Activated CD4-positive, alpha-beta T cell treated with anti-CD3 and anti-CD28 coated beads for 24 hours (primary cell): ENCODE measurements at places on chromosomes 5 and 9.

- no peak for DNase-seq
Observed at GRCh38 chr5:178349075-178349511, 116.5 kb upstream of the PHYKPL start.

DNA sequence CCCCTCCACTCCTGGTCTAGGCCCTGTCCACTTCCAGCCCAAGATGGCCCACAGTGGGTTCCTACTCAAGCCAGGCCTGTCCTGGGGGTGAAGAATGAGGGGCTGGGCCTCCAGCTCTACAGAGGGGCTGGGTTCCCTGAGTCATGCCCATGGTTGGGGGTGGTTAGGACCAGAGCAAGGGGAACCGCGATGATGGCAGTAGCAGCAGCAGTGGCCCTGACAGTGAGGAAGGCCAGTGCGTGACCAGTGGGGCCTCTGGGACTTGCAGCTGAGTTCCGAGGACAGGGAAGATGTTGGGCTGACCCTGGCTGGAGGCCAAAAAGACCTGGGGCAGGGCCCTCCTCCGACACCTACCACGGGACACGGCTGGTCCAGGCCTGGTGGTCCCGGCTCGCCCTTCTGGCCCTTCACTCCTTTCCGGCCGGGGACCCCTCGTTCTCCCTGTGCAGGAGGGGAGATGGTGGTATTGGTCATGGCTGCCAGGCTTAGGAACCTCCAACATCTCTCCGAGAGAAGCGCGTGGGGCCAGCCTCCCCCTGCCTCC lies 9.2 kb upstream of the PHYKPL start:
- no peak for DNase-seq

- DNase-seq: peak; percentile 65
Observed at GRCh38 chr9:98192503-98193335, at the start of gene CORO2A. CORO2A (minus strand) TSS chr9:98192637; CDS start chr9:98157660, 34,977 bp downstream.

DNA sequence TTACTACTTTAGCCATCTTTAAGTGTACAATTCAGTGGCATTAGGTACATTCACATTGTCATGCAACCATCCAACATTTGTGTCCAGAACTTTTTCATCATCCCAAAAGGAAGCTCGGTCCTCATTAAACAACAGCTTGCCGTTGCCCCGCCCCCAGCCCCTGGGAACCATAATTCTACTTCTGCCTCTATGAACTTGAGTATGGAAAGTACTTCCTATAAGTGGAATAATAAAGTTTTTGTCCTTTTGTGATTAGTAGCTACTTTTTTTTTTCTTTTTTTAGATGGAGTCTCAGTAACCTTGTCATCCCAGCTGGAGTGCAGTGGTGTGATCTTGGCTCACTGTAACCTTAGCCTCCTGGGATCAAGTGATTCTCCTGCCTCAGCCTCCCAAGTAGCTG lies 5.0 kb downstream of the GBGT1 start:
- DNase-seq: no peak

DNA sequence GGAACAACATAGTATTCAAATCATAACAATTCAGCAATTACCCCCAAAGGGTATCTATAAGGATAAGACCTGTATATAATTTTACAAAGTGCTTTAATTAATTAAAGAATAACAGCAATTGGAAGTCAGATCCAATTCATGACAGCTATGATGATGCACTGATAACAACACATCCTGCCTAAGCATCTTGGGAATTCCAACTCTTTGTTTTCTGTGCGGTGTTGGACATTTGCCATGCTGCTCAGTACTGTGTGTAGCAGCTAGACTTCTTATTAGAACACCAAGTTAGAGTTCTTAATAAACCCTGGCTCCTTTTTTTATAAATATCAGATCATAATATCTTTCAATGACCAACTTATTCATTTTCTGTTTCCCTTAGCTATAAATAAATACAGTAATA lies 209.0 kb downstream of the SEC61B start:
- no peak for DNase-seq

DNA sequence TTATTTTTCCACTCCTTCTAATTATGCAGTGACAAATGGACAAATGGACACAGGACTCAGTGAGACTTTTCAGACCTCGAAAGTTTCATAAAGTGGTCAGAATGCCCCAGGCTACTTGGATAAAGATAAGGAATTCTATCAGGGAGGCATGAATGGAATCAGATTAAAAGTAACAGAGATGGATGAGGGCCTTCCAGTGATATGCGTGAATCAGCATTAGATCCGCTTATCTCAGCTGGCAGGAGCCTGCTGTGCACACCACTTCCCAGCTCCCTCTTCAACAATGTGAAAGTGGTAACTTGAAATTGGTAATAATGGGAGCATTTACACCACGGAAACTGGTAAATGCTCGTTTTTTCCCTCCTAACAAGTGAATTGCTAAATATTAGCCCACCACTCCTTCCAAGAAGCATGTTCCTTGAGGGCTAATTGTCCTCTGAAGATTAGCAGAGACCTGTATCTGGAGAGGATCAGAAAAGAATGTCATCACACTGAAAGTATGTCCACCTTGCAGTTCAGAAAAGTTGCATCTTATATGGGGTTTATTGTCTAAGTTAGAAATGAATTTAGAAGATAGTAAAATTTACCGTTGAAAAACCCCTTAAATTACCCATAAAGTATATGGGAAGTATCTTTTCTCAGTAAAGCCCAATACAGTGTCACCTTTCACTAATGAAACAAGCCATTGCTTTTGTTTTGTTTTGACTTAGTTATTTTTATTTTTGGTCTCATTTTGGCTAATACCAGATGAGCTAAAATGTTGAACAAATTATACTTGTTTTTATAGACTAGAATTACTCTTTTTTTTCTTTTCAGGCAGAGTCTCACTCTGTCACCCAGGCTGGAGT lies 125.3 kb downstream of the DPYSL3 start:
- DNase-seq: no peak

- no peak for DNase-seq
Observed at GRCh38 chr5:100761192-100761591, 141.9 kb downstream of the ST8SIA4 start.

DNA sequence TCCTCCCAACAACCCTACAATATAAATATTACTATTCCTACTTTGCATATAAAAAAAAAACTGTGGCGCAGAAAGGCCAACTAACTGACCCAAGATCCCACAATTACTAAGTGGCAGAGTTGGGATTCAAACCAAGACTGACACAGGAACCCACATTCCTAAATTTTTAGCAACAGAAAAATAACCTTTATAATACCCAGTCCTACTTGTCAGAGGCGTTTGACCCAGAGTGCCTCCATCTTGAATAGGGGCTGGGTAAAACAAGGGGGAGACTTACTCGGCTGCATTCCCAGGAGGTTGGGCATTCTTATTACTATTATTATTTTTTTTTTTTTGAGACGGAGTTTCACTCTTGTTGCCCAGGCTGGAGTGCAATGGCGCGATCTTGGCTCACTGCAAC lies 2.0 kb upstream of the SLC30A5 start:
- DNase-seq: no peak

- DNase-seq: no peak
Observed at GRCh38 chr5:139414581-139415130, 10.8 kb upstream of the SPATA24 start.

DNA sequence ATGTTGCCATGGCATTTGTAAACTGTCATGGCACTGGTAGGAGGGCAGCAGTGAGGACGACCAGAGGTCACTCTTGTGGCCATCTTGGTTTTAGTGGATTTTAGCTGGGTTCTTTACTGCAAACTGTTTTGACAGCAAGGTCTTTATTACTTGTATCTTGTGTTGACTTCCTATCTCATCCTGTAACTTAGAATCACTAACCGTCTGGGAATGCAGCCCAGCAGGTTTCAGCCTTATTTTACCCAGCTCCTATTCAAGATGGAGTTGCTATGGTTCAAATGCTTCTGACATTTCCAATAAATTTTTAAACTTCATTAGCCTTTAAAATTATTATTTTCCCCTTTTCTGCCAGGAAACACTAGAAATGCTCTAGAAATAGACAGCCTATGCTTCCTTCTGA lies 839.1 kb downstream of the NR2F1-AS1 start:
- DNase-seq: no peak

DNA sequence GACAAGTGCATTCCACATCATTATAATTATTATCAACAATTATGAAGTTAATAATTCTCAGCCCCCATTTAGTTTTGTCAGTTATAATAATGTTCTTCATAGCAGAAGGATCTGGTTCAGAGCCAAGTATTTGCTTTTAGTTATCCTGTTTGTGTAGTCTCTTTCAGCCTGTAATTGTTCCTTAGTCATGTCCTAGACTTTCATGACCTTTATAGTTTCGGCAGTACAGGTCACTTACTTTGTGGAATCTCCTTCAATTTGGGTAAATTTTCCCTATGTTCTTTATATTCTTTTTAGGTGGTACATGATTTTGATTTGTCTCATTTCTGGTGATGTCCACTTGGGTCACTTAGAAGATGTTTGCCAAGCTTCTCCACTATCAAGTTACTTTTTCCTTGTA lies 34.3 kb downstream of the UBE2R2 start:
- no peak for DNase-seq

GRCh38 chr9:91315191-91315590 lies 46.5 kb downstream of the AUH start:
- no peak for DNase-seq

DNA sequence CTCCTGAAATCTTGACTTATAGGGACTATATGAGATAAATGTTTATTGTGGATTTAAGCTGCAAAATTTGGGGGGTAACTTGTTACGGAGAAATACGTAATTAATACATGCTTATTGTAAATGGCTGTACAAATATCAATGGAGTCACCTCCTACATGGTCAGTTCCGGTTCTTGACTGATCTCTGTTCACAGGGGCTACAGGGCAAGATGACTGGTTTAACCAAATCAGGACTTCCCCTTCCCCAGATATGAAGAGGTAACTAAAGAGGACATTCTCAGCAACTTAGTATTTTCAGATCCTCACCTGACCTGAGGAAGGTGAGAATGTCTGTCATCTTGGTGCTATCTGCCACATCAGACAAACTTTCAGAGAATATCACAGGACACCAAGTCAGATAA lies 54.7 kb downstream of the PTCD2 start:
- no peak for DNase-seq

GRCh38 chr5:15261269-15261995 lies 238.5 kb upstream of the FBXL7 start:
- no peak for DNase-seq

DNA sequence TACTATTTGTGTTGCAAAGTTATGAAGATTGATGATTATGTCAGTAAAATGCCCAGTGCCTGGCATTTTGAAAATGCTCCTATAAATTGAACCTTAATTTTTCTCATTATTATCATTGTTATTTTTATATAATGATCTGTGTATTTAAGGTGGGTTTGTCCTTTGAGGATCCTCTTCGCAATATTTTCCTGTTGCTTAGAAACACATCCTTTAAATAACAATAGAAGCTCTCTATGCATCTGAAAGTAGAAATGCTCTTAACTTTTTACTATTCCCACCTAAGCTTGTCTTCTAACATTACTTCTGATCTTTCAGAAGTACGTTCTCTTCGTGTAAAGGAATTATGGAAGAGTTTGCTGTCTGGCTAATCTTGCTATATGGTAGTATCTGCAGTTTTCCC lies 214.7 kb upstream of the TLX3 start:
- DNase-seq: no peak

- no peak for DNase-seq
Observed at GRCh38 chr5:137693307-137693950, 42.5 kb downstream of the KLHL3 start.

- peak; percentile 67 for DNase-seq
Observed at GRCh38 chr9:122099271-122099869, 6.3 kb upstream of the TTLL11 start.

- DNase-seq: no peak
Observed at GRCh38 chr9:116951588-116952435, 264.7 kb downstream of the TRIM32 start.

- no peak for DNase-seq
Observed at GRCh38 chr9:101601904-101602765, 7.4 kb upstream of the PPP3R2 start.

DNA sequence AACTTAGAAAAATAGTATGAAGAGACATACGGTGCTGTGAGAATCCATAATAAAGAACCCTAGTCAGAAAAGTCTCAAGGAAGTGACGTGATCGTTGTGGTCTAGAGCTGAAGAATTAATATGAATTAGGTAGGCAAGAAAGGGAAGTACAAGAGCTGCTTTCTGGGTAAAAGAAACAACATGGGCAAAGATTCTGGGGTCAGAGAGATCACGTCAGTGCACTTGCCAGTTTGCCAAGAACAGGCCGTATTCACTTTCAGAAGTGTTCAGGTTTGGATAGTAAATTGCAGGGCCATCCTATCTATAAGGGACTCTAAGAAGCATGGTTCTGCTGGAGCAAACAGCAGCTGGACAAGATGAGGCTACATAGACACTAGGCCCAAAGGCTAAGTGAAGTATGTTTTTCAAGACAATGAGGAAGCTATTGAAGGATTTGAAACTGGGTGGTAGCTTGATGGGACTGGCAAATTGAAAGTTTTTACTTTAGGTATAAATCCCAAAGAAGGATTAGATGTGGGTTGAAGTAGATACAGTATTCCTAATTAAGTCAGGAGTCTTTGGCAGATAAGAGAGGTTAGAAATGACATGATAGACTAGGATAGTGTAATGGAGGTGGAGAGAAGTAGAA lies 4.8 kb upstream of the CHD1 start:
- no peak for DNase-seq

GRCh38 chr5:54645882-54646355 lies 128.4 kb downstream of the SNX18 start:
- no peak for DNase-seq

DNA sequence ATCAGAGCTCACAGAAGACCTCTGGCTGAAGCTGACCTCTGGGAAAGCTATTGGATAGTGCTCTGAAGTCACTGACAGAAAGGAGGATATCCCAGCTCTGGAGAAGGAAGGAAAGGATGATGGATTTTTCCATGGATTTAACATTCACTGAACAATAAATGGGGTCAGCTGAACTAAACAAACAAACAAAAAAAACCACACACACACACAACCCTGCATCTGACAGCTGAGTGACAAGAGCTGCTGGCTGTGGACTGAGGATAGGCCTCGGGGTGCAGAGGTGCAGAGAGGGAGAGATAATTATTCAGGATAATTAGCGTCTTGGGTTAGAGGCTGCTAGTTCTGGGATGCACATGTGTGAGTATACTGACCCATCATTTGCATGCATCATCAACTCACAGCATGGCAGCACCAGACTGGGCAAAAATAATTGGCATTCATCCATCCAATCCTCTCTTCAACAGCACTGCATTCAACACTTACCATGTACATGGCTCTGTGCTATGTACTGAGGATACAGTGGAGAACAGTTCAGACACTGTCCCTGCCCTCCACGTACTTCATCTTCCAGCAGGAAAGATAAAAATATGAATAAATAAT lies 131.4 kb upstream of the TRIM32 start:
- DNase-seq: no peak

- no peak for DNase-seq
Observed at GRCh38 chr9:129285382-129285781, 107.3 kb upstream of the IER5L start.

DNA sequence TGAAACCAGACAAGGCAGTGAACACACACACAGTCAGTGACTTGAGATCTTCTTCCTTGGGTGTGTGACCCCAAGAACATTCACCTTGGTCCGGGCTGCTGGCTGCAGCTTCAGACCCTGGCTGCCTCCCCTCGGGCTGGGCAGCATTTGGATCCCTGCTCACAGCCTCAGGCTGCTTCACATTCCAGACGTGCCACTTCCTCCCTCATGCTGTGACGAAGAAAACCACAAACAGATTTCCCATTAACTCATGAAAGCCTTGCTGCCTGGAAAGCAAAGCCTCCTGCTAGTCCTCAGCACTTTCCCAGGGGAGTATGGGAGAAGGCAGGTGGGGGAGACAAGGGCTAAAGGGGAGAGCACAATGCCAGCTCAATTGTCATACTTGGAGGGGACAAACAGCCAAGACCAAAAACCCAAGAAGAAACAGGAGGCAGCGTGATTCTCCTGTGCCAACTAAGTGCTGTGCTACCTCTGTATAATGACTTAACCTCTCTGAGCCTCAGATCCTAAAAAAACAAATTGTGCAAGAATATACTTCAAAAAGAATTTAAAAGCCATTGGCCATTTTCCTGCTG lies 594.6 kb upstream of the BRINP1 start:
- DNase-seq: no peak
